Thymus (tissue), 14 donors: ENCODE measurements at places on chromosomes 5 and 9. TPM values are rescaled to one million over a fixed set of nuclear protein-coding genes. Genes with fewer than 3 reads are reported as not detected.

DNA sequence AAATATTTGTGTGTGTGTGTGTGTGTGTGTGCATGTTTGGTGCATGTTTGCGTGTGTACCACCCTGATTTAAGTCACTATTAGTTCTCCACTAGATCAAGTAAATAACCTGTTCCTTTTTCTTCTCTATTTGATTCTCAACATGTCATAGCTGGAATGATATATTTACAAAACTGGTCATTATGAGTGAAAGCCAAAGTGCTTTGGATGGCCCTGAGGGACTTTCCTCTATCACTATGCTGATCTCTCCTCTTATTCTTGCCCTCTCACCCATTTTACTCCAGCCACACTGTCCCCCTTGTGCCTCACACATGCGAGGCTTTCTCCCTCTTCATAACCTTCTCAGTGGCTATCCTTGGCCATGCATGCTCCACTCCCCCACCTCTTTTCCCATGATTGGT lies 144.6 kb upstream of the NMUR2 start:
- DNase-seq, result no peak

AGXT2 gene
- polyA plus RNA-seq, result 0.02 TPM

CNTNAP3 gene
- 4.4 TPM for polyA plus RNA-seq

FOXE1 gene
- polyA plus RNA-seq, result 4.4 TPM

PLCXD3 gene
- polyA plus RNA-seq, result 0.37 TPM

- no peak for DNase-seq
These were observed 644.7 kb upstream of the CDH6 start for GRCh38 chr5:30548580-30549305.

ACER2 gene
- polyA plus RNA-seq, result 0.71 TPM

DNA sequence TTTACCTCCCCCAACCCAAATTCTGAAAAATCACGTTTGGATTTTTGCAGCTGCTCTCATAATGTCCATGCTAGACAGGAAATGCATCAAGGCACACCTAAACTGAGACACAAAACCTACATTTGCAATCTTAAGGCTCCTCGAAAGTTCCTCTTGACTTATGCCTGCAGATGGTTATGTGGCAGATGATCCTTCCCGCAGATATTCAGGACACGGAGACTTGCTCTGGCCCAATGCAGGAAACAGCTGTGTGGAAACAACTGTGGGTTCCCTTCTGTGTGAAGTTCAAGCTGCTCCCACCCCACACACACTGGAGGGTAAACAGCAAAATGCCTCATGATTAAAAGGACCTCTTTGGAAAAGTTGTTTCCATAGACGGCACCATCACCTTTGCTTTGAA lies 253.8 kb downstream of the EBF1 start:
- peak; percentile 14 for DNase-seq

FCHSD1 gene
- polyA plus RNA-seq, result 29.8 TPM

GRCh38 chr9:98652741-98653140 lies 56.0 kb downstream of the GABBR2 start:
- DNase-seq, result no peak

C9 gene
- polyA plus RNA-seq, result 0.05 TPM

SURF6 gene
- polyA plus RNA-seq, result 17.2 TPM

DNA sequence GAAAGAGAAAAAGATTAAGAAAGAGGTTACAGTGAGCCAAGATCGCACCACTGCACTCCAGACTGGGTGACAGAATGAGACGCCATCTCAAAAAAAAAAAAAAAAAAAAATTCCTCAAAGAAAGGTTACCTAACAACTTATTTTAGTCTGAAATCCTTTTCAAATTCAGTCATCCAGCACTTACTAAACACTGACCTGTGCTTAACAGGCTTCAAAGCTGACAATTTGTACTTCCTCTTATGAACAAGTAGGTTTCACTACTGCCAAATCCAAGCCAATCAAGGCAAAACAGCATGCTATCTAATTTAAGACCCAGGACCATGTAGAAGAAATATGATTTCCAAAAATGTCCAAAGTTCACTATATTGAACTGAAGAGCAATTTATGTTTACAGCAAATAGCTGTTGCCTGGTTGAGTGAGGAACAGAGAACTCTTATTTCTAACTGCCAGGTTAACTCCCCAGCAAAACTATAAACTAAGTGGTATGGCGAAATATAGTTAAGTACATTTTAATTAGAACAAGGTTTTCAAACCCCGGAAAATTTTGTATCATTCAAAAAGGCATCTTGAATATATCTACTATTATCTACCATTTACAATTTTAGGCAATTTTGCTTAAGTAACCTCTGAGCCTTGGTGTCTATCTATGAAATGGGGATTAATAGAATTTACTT lies 13.4 kb downstream of the PWWP2A start:
- DNase-seq, result peak; percentile 17

DNA sequence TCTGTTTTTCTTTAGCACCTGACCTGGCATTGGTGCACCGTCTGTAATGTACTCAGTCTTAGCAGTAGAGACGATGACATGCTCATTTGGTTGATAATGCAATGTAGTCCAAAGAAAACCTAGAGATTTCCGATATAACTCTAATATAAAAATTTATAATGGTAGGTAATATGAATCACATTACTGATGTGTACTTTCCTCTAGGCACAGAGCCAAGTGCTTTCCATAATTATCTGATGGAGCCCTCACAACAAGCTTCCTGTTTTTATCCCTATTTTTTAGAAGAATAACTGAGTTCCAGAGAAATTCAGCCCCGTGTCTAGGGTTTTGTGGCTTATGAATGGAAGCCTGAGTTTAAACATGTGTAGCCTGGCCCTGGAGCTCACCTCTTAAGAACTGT lies 53.7 kb downstream of the KDM4C start:
- no peak for DNase-seq

DNA sequence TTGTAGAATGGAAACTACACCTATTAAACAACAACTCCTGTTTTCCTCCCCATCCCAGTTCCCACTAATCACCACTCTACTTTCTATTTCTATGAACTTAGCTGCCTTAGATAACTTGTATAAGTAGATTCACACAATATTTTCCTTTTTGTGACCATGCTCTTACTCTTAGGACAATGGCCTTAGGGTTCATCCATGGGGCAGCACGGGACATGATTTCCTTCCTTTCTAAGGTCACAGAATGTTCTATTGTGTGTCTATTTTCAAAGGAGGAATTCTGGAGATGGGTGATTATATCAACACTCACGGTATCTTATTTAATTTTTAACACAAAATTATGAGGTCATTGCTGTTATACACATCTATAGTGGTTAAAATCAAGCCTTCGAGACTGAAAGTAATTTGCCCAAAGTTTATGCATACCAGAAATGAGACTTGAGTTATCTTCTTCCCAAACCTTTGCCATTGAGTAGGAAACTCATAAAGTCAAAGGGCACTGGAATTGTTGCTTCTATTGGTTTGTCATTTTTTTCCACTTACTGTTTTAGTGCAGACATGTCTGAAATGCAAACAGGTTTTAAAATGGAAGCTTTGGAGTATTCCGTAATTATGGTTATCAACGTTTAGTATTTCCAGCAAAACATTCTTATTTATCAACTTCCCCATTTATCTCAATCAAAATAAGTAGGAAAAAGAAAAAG lies 23.6 kb downstream of the CTSL start:
- no peak for DNase-seq

- no peak for DNase-seq
These were observed 22.1 kb upstream of the NDST1 start for GRCh38 chr5:150485693-150486401.

CLIC3 gene
- polyA plus RNA-seq, result 44.6 TPM
